ENCODE measurements at places on chromosomes 5 and 9.

DNA sequence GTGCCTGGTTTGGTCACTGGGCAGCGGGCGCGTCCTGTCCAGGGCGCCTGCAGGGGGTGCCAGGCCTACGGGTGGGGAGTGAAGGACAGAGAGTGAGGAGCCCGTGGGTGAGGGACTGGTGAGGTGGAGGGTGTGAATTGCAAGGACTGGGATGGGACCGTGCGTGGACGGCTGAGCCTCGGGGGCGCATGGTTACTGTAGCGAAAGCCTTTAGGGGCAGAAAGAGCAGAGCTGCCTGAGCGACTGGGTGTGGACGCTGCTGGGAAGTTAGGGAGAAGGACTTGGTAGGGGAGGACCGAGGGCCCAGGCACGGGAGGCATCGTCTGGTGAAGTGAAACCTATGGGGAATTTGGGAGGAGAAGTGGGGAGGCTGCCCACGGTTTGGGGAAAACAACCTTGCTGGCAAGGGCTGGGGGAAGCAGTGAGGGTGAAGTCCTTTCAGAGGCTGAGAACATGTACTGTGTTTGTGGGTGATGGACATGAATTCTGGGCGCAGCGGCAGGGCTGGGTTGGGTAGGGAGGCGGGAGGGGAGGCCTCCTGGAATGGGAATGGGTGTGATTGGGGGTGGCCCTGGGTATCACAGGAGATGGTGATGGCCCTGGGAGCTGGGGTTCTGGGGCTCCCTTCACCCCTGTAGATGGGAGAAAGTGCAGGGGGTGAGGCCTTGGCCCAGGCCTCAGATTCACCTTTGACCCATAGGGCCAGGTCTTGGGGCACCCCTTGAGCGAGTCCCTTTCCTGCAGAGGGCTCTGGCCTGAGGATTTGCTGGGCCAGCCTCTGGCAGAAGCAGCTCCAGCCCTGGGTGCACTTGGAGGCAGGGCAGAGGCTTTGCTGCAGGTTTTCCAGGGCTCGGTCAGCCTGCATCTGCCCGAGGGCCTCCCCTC is 1.7 kb upstream of the TOR4A start:
- no peak for DNase-seq

DNA sequence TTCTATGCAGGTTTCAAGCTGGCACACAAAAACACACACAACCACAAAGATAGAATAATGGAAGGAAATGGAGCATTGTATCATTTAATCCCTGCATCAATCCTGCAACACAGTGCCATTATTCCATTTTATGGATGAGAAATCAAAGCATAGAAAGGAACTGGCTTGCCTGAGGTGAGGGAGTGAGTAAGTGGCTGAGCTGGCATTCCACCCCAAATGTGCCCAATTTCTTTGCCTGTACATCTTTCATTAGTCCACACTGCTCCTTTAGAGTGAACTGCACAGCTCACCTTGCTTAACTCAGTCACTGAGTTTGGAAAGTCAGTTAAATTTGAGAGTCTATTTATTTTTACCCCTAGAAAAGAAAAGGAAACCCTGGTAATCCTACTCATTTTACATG is 28.9 kb downstream of the ZNF366 start:
- no peak for DNase-seq

DNA sequence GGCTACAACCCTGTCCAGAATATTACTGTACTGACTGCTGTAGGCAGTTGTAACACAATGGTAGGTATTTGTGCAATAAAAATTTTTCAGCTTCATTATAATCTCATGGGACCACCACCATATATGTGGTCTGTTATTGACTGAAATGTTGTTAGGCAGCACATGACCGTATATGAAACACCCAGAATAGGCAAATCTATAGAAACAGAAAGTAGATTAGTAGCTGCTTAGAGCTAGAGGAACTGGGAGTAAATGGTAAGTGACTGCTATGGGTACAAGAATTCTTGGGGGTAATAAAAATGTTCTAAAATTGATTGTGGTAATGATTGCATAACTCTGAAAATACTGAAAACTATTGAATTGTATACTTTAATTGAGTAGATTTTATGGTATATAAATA is 185.7 kb downstream of the ESM1 start:
- no peak for DNase-seq

DNA sequence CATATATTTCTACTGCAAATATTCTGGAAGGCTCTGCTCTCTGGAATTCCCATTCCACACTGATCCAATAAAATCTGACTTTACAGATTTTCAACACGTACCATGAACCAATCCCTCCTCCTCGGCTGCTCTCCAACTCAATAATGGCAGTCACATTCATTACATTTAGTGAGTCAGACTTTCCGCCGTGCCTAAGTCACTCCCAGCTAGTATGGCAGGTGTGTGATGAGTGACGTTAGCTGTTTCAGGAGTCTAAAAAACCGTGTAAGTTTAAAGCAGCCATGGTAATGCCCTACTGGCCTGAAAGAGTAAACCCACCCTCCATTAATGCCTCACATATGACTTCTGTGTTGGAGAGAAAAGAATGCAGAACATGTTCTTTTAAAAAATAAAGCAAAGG is 3.3 kb downstream of the FBN2 start:
- no peak for DNase-seq

DNA sequence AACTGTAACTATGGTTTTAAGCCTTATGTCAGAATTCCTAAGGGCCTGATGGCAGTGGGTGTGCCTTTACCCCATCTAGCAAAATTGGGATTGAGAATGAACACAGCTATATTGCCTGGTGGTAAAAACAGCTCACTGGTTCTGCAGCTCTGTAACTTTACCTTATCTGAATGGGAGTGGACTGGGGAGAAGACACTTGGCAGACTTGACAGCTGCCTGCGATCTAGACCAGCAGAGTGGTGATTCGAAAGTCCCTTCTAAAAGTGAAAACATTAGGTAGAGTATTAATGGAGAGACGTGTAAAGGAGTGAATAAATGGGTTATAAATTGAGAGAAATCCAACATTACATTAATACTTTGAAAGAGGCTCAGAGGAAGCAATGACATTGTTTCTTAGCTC is 289.1 kb upstream of the EDIL3 start:
- DNase-seq = no peak

Measured in H1 (cell line).